Gastroesophageal sphincter (tissue), 4 donors: ENCODE measurements at places on chromosomes 11 and 22. TPM values are rescaled to one million over a fixed set of nuclear protein-coding genes. Genes with fewer than 3 reads are reported as not detected.

GRCh38 chr11:75558939-75559843, 2.9 kb upstream of the SERPINH1 start:
- ATAC-seq, result no peak

- no peak for ATAC-seq
Measured at GRCh38 chr22:47019012-47019790, 256.8 kb downstream of the TBC1D22A start.

DNA sequence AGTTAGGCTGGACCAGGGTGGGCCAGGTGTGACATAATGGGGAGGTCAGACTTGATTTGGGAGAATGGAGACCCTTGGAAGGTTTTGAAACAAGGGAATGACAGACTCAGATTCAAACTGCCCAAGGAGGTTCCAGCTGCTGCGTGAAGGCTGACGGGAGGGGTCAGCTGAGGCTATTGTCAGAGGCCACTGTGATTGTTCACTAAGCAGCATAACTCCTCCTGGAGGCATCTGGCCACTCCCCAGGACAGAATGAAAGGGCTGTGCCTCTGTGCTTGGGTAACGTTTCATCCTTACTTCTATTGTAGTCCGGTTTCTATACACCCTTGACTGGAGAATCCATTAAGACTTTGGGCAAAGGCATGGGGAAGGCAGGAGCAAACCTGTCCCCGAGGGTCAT, 126.6 kb downstream of the DSCAML1 start:
- ATAC-seq, result no peak

The NAP1L4 gene
- 175 TPM for total RNA-seq

GRCh38 chr11:69444381-69445130, 36.9 kb upstream of the LINC01488 start:
- ATAC-seq, result peak; percentile 71

- ATAC-seq, result no peak
Measured at GRCh38 chr11:28176351-28176750, 68.2 kb downstream of the METTL15 start.

GRCh38 chr11:17636721-17637120, 82.7 kb upstream of the MYOD1 start:
- no peak for ATAC-seq
